ENCODE measurements at places on chromosomes 5 and 9. TPM values are rescaled to one million over a fixed set of nuclear protein-coding genes. Genes with fewer than 3 reads are reported as not detected.

DNA sequence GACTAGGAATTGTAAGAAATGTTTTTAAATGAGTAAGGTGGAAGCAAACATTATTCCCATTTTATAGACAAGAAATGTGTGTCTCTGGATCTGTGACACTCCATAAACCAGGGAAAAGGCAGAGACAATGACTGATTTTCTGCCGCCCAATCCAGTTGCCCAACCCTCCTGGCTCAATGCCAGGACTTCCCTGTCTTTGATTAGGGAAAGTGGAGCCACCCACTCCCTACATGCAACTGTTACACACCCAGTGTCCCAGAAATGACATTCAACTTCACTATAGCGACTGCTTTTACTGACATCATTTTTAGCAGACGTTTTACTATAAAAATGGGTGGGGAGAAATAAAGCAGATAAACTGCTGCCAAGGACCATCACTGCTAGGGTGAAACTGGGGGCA is 79.7 kb downstream of the THBS4 start:
- no peak for DNase-seq

- no peak for DNase-seq
These were observed 79.5 kb upstream of the ROR2 start for GRCh38 chr9:92029553-92029952.

GRCh38 chr9:107390778-107391177 is 98.8 kb downstream of the KLF4 start:
- DNase-seq, result no peak

- no peak for DNase-seq
These were observed 51.4 kb upstream of the EPB41L4B start for GRCh38 chr9:109372246-109372645.

DNA sequence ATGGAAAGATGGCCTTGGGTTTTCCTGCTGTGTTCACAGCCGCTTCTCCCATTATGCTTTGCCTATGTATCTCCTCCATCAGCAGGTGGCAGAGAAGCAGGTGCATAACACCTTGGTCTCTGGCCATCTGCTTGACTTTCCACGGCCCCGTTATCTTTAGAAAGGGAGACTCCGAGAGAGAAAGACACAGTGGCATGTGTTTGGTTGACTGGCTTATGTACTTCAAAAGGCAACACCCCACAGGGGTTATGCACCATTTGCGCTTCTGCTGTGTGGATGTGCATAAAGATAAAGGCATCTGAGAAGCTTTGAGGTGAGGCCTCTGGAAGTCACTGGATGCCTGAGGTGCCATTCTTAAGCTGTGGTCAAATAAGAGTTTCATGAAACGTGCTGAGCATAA is 138.4 kb downstream of the EGFLAM start:
- DNase-seq, result no peak

GRCh38 chr9:119280740-119281485 is 88.3 kb downstream of the BRINP1 start:
- no peak for DNase-seq

GRCh38 chr5:72937517-72938061 is 18.3 kb upstream of the FCHO2 start:
- no peak for DNase-seq

GRCh38 chr9:69673311-69673640 is 1.1 kb upstream of the APBA1 start:
- no peak for DNase-seq

- DNase-seq, result no peak
These were observed 19.8 kb upstream of the NRARP start for GRCh38 chr9:137321726-137322361.

GRCh38 chr5:31809050-31809870 is 170.3 kb downstream of the PDZD2 start:
- DNase-seq, result no peak

DNA sequence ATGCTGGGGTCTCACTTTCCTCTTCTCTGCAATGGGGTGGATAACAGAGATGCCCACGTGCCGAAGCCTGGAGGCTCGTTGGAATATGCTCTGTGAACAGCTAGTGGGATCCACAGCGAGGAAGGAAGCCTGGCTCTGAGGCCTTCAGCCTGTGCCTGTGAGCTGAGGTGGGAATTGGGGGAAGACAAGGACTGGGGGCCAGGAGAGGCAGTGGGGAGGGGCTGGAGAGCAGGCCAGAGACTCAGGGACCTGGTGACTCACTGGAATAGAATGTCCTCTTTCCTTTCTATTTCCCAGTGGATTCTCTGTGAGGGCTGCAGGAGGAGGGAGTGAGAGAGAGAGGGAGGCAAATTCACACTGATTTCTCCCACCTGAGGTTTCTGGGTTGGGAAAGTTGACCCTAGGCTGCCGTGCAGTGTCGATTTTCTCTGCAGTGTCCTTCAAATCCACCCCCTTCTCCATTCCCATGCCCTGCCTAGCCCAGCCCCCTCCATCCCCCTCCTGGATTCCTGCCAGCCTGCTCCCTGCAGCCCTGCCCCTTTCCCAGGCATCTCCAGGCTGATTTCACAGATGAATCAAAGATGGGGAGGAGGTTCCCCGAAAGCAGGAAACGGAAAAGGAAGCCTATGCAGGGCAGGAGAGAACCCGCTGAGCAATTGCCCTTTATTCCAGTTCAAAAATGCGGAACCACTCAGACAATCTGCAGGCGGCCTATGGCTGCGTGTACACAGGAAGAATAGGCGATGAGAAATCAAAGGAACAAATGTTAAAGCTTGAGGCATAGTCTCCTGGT is 1.4 kb upstream of the SPAAR start:
- DNase-seq, result peak; percentile 82

DNA sequence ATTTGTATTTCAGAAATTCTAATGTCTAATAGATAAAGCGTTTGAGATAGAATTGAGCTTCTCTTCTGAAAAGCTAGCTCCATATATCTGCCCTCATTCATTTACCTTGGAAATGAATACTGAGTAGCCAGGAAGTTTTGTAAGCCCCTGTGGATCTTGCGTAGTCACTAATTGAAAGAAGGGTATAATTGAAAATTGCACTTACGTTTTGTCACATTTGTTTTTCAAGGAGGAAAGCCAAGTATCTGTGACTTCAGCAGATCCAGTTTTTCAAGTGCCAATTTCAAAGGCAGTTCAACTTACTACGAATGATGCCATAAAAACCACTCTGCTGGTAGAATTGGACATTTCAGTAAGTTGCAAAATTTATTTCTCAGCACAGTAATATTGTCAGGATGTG is 14.0 kb downstream of the MTRR start:
- DNase-seq, result no peak

GRCh38 chr9:91214086-91214485 is 147.6 kb downstream of the AUH start:
- no peak for DNase-seq

DNA sequence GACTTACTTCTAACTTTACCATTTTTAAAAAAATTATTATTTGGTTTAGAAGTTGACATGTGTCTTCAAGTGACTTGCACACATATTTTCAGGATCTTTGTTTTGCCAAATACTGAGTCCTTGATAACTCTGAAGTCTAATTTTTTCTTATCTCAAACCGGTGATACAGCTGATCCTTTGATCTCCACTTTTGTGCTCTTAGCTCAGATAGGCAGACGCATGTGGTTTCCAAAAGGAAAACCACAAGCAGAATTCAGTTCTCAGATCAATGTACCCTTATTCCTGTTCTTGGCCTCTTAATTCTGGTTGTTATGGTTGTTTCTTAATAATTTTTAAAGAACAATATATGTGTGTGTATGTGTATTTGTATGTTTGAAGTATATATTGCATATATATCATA is 238.3 kb upstream of the EDIL3 start:
- DNase-seq, result no peak

DNA sequence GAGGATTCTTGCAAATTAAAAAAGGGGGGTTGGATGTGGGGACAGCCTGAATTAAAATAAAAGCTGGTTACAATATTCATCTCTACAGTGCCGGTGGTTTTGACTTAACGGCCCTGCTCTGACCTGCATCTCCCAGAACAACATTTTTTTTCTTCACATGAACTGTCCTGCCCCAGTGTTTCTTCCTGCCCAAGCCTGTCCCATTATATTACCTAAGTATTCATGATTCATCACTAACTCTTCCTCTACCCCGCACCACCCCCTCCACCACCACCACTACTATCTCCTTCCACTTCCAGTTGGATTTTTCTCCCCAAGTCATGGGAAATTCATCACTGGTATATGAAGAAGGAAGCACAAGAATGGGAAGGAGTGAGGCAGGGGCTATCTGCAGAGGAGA is 90.1 kb downstream of the ZFAND5 start:
- no peak for DNase-seq

GRCh38 chr9:121303456-121304451 is 35.8 kb downstream of the GSN start:
- DNase-seq, result no peak

DNA sequence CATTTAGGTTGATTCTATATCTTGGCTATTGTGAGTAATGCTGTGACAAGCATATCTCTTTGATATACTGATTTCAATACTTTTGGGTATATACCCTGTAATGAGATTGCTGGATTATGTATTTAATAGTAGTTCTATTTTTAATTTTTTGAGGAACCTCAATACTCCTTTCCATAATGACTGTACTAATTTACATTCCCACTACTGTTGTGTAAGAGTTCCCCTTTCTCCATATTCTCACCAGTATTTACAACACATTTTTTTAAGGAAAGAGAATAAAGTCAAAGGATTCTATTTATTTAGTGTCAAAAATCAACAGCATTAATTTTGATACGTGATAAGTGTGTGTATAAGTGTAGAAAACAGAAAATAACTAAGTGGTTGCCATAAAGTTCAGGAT is 356.4 kb upstream of the EDIL3 start:
- no peak for DNase-seq

DNA sequence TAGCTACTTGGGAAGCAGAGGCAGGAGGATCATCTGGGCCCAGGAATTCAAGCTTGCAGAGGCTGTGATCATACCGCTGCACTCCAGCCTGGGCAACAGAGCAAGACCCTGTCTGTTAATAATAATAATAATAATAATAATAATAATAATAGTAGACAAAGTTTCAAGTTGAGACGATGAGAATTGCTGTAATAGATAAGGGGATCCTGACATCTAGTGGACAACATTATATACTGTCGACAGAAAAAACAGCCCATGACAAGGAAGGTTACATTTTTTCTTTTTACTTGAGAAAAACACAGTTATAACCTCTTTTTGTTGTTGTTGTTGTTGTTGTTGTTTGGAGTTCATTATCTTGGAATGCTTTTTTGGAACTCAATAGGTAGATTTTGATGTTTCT is 35.3 kb downstream of the NDFIP1 start:
- DNase-seq, result peak; percentile 29

DNA sequence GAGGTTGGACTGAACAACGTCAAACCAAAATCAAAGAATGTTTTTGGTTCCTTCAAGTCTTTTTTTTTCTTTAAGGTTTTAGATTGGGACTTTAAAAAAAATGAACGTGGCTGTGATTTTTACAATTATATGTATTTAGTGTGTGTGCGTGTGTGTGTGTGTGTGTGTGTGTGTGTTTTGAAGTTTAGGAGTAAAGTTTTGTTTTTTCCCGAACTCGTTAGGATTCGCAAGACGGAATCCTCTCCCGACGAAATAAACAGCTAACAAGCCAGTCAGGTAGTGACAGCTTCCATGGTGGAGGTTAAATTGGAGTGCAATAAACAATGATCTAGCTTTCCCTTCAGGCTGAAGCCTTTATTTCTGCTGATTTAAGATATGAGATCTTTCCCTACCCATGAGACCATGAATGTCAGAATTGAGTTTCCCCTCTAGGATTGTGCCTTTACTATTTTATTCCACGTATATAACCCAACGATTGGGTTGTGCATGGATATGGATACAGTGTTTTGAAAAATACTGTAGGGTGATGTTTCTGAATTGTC is 1.2 kb downstream of the KIAA1958 start:
- DNase-seq, result no peak

NCBP1 gene
- 26.4 TPM for total RNA-seq

ENTPD8 gene
- total RNA-seq, result 0.10 TPM

KIF4B gene
- total RNA-seq, result 0.23 TPM

PLPPR1 gene
- 1.1 TPM for total RNA-seq

PLEKHG4B gene
- 0.48 TPM for total RNA-seq

SLCO6A1 gene
- total RNA-seq, result not detected

FUT7 gene
- not detected for total RNA-seq

LCN1 gene
- total RNA-seq, result not detected

CDH6 gene
- total RNA-seq, result 22.1 TPM

ANKDD1B gene
- 0.70 TPM for total RNA-seq

PIP5K1B gene
- total RNA-seq, result 0.29 TPM

PROP1 gene
- not detected for total RNA-seq

Measured in glomerular endothelial cell (primary cell).